Activated T-cell treated with anti-CD3 and anti-CD28 coated beads, Interleukin-2, amount 50 U/mL, for 48 hours (primary cell): ENCODE measurements at places on chromosomes 12 and 14.

DNA sequence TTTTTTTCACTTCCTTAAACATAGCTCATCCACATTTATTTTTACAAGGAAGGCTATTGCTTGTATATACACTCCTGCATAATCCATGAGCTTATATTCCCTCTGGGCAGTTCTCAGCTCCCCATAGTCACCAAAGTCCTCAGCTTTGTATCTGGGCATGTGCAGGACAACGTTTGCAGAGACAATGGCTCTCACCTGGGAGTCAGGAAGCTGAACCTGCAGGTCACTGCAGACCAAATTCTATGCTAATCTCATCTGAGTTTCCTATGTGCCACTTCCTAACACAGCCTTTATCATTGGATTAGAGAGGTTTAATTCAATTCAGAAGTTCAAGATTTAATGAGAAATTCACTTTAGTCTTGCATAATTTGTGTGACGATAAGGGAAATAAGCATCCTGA, 131.5 kb downstream of the KCNK10 start:
- DNase-seq, result no peak

DNA sequence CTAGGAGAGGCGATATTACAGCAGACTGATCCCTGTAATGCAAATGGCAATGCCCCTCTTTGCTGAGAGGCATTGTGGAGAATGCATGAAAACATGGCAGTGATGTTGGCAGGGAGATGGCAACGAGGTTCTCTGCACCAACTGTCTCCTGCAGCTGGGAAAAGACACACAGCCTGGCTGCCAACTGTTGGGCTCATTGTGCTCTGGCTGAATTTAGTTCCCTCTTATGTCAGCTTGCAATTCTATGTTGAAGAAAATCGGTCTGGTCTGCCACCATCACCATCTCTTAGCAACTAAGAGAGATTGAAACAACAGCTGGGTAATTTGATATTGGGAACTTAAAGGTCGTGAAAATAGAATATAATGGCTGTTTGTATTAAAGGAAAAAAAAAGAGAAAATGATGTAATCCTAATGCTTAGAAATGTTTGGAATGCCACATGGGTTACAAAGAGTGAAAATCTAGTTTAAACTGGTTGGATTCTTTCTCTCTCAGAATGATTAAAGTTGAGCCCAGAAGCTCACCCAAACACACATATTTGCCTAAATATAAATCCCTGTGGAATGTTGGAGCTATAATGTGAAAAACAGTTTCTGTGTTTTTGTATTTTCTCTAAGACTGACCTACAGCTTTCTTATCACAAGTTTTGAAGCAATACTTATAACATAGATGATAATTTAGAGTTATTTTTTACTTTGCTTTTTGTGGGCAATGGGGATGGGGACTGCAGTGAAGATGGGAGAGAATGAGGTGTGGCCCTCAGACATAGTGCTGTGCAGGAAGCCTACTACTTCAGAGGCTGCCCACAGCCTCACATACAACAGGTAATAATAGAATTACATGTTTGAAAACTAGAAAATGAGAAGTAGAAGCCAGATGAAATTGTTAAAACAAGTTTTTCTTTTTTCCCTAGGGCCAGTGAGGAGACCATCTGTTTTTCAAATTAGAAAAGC, 143.7 kb downstream of the AKAP6 start:
- DNase-seq, result no peak

- DNase-seq, result no peak
These were observed 64.4 kb downstream of the NUAK1 start for GRCh38 chr12:106074361-106074705.

DNA sequence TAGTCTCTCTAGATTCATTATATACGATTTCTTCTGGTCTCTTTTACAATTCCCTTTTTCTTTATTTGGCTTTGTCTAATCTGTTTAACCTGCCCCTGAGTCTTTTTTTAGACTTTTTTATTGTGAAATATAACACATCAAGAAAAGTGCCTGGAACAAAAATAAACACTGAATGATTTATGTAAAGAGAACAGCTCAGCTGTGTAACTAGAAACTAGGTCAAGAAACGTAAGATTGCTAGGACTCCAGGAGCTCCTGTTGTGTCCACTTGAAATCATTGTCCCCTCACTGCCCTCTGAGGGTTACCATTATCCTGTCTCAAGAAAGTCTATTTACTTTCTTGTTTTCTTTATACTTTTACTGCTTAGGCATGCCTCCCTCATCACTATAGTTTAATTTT, 23.1 kb downstream of the EXD2 start:
- no peak for DNase-seq

DNA sequence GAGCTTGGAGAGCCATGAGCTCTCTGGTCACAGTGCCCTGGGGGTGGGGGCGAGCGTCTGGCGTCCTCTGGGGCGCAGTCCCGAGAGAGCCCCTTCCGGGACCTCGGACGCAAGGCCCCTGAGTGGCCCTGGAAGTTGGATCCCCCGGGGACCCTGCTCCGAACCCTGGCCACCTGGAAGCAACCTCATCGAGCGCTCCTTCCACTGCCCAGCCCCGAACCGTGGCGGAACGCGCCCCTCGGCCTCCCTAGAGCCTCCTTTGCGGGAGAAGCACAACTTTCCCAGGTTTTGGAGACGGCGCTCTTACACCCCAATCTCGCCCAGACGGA, 1.2 kb downstream of the NOS1 start:
- no peak for DNase-seq

DNA sequence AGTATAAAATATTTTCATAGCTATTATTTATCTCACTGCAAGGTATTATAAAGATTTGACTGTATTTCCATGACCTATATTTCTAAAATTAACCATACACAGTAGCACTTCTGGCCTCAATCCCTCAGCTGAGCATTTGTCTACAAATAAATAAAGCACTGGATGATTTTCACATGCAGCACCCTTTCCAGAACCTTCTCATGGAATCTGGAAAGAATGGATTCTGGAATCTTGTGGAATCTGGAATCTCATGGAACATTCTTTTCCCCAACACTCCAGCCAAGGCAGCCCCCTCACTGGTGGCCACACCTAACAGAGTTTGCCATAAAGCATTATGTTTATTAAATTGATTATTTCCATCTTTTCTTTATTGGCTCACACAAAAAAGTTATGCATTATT, 199.2 kb downstream of the MSRB3 start:
- DNase-seq, result no peak

DNA sequence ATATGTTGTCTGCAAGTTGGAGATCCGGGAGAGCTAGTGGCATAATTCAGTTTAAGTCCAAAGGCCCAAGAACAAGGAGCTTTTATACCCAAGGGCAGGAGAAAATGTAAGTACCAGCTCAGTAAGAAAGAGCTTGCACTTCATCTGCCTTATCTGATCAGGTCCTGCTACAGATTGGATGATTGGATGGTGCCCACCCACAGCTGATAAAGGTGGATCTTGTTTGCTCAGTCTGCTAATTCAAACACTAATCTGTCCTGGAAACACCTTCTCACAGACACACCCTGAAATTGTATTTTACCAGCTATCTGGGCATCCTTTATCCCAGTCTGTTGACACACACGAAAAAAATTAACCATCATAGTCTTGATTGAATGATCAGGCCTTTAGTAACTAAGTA, 230.7 kb upstream of the SLC16A7 start:
- no peak for DNase-seq

- no peak for DNase-seq
These were observed 743 bp upstream of the DTX1 start for GRCh38 chr12:113055594-113056380.

DNA sequence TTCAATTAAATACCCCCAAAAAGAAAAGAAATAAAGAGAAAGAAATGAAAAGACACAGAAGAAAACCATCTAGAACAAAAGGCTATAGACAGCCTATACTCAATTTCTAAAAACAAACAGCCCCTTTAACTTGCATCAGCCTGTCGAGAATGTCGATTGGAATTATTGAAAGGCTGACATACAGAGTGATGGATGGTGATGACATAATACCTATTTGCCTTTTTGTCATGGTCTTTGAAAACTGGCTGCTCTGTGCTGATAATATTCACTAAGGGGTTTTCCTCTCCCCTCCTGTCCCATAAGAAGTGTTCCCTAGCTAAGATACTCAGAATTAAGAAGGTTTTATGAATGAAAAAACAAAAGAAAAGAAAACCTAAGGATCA, 393.7 kb downstream of the SOX5 start:
- no peak for DNase-seq

DNA sequence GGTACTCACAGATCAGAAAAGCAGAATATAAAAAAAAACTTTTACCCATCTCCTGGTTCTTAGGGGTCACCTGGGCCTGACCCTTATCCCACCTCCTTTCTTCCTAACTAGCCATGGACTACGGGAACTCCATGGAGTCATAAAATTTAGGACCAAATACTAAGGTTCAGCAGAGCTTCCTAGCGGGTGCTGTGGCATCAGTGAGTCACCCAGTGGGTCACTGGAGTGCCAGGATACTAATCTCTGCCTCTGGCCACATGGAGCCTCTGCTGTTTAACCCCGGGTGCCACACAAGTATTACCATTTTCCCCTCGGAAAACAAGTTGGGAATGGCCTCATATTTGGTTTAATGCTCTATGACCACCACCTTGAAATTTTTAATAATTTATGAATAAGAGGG, 6.9 kb downstream of the ZBTB39 start:
- DNase-seq, result no peak

DNA sequence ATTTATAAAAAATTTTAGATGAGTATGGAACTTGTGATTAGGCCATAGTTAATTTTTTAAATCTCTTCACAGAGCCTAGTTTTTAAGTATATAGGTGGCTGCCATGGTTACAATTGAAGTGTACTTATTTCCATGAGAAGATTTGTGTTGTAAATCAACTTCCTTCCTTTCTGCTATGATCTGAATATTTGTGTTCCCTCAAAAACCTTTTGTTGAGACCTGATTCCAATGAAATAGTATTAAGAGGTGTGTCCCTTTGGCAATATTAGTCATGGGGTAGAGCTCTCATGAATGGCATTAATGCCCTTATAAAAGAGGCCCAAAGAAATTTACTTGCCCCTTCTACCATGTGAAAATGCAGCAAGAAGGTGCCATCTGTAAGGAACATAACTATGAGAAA, 28.8 kb downstream of the ETNK1 start:
- no peak for DNase-seq

- DNase-seq, result no peak
These were observed 227.3 kb downstream of the DPF3 start for GRCh38 chr14:72666610-72667009.

GRCh38 chr14:104087505-104087904, 2.0 kb downstream of the ASPG start:
- DNase-seq, result no peak

- no peak for DNase-seq
These were observed 288.4 kb downstream of the FBXL14 start for GRCh38 chr12:1305791-1306500.

DNA sequence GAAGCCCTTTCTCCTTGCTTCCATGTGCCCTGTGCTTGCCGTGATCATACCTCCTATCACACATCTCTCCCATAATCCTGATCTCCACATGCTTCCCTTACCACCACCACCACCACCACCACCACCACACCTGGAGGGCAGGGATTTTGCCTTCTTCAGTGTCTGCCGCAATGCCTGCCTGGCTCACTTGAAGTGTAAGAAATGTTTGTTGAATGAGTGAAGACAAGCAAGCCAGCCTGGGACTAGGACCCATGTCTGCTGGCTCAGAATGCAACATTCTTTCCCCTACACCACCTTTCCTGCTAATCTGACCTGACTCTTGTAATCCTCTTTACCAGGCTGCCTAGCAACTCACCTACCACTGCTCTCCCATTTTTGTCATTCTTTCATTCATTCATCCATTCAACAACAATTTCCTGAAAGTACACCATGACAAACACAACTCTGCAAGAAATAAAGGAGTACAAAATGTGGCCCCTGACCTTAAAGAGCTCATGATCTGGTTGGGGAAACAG, 3.5 kb upstream of the NID2 start:
- DNase-seq, result no peak
